ENCODE measurements at places on chromosomes 1 and 21.

DNA sequence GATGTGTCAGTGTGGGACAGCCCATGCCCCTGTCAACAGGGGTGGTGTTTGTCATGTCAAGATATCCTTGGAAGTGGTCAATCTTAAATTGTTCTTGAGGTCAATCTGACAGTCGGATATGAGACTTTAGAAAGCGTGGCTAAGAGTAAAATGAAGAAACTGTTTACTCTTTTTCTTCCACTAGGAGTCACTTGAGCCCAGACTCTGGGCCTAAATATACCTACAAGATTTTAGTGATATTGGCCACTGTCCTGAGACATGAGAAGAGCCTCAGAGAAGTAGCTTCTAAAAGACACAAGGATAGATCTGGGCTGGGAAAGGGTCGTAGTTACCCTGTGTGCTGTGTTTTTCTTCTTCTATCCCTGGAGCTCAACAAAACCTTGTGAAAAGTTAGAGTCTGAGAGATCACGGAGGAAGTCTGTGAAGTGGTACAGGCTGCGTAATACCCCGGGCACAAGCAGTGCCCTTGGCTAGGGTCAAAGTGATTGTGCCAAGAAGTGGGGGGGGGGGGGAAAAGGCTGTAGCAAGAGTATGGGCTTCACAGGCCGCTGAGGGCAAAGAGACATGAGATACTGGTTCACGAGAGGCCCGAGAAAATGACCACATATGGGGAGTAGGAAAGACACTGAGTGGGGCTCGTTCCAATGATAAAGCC is 355.2 kb upstream of the GREM2 start:
- no peak for DNase-seq

- no peak for DNase-seq
Measured at GRCh38 chr1:6200188-6200809, 904 bp upstream of the RPL22 start.

DNA sequence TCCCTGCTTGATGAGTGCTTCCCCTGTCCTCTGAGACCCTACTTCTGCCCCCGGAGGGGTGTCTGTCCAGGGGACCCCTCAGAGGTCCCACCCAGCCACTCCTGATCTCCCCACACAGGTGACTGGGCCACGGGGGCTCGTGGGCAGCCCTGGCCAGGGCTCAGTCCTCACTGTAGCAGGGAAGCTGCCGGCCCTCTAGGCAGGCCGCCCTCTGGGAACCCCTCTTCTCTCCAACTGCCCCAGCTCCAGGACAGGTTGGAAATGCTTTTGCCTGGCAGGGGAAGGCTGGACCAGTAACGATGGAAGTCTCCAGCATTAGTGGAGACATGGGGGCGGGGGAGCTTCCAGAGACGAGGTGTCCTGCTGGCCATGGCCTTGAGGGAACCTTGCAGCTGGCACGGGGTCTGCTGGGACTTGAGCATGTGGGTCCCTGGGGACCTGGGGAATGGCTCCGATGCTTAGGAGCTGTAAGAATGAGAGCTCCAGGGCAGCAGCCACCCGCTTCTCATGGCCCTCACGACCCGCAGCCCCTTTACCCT is 3.1 kb upstream of the FNDC10 start:
- DNase-seq = no peak

- no peak for DNase-seq
Measured at GRCh38 chr1:246147524-246148461, 359.3 kb downstream of the SMYD3 start.

DNA sequence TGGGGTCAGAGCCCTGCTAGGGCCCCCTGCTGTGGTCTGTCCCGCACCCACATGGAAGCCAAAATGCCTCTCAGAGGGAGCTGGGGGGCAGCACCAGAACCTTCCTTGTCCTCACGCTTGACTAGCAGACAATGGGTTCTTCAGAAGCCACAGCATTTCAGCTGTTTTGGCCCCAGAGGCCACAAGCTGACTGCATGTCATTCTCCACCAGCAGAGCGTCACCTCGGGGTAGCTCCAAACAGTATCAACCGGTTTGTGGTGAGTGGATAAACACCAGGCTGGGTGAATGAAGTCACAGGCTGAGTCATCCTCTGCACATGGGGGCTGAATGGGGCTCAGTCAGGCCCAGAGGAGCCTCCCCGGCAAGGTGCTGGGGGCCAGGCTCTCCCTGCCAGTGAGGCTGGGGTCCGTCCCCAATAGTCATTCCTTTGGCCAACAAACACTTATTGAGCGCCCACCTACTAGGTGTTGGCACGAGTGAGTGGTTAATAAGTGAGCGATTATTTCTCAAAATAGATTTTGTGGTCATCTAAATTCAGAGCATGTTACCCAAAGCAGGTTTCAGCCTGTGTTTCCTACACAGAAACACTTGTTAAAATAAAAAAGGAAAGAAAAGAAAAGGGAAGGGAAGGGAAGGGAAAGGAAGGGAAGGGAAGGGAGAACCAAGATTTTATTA is 9.1 kb downstream of the OLIG1 start:
- peak; percentile 39 for DNase-seq

DNA sequence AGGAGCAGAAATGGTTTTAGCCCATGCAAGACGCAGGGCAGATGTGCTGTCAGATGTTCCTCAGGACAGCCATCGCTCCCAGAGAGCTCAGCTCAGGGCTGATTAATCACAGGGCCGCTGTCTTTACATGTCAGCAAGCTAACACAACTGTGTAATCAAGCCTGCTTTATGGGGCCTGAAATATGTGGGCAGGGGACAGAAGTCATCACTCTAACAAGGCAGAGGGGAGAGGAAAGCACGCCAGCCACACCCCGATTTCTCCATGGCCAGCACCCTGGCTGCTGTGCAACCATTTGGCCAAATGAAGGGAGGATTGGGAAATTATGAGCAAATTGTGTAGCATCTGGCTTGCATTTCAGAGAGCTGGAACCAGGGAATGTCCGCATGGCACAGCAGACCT is 368.8 kb downstream of the NPHP4 start:
- no peak for DNase-seq

DNA sequence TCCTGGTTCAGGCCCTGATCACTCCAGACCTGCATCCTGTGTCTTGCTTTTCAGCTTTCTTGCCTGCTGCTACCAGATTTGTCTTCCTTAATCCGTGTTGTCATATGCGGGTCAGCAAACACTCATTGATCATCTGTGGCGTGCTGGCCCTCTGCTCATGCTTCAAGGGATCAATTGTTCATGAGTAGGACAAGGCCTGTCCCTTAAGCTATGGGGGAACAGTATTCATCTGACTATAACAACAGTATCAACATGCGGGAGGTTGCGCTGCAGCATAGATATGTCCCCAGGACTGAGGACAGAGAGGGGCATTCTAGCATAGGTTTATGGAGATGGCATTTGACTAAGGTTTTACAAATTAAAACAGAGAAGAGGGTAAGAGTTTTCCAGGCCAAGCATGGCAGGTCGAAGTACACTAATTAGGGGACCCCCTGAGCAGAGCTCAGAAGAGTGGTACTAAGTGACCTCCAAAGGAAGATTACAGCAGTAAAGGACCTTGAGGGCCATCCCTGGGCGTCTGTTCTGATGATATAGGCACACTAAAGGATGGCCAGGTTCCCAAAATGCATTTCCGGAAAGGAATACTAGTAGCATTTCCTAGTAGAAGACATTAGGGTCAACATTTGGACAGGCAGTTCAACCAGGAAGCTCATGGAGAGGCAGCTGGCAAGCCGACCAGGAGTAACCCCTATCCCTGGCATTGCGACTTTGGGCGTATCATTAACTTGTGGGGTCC is 811 bp upstream of the ZNF672 start:
- no peak for DNase-seq

DNA sequence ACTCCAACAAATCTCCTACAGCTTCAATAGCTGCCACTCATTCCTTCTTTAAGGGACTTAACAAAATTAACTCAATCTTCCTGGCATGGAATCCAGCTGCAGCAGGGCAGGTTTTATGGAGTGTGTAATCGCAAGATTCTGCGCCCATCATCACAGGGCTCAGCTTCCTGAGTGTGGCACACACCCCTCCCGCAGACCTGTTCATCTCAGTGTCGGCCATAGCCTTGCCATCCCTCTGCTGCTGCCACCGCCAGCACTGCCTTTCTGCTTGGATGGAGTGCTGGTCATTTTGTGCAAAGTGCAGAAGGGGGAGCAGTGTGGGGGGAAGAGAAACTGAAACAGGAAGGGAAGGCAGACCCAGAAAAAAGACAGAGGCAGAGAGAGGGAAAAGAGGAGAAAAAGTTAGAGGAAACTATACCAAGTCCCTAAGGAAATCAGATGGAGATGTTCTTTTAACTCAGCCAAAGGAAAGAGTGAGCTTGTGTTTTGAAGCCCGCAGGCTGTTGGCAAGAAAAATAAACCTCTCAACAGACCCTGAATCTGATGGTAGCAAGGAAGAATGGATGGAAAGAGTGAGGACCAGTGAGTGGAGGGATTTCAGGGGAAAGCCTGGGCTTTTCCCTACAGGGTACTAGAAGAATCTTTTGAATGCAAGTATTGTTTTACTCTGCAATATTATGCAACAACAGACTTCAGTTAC is 324.2 kb downstream of the SEC16B start:
- no peak for DNase-seq

Measured in stimulated activated CD8-positive, alpha-beta memory T cell treated with anti-CD3 and anti-CD28 coated beads, Interleukin-15, amount 100 ng/mL, for 48 hours (primary cell).